ENCODE measurements at places on chromosomes 13 and 19.
A peak's percentile ranks its signal among the peaks of the same experiment; 100 is the strongest.

DNA sequence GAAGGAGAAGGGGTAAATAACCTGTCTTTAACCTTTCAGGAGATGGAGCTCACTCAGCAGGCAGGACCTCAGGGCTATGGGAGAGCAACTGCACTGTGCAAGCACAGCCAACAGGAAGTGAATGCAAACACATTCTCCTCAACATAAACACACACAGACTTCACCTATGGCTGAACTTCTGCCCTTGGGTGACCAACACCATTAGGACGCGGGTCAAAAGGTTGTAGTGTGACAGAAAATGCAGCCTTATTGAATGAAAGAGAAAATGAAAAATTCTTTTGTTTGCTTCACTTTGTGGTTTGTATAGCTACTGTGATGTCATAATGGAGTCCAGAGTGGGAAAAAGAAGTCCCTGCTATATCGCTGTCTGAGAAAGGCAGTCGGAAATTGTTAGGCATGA lies 323.0 kb downstream of the NDFIP2 start:
- no peak for DNase-seq

GRCh38 chr13:24112791-24113190 lies 47.7 kb upstream of the SPATA13 start:
- peak; percentile 67 for DNase-seq

GRCh38 chr19:45070861-45071544 lies 5.3 kb downstream of the ZNF296 start:
- DNase-seq = no peak

DNA sequence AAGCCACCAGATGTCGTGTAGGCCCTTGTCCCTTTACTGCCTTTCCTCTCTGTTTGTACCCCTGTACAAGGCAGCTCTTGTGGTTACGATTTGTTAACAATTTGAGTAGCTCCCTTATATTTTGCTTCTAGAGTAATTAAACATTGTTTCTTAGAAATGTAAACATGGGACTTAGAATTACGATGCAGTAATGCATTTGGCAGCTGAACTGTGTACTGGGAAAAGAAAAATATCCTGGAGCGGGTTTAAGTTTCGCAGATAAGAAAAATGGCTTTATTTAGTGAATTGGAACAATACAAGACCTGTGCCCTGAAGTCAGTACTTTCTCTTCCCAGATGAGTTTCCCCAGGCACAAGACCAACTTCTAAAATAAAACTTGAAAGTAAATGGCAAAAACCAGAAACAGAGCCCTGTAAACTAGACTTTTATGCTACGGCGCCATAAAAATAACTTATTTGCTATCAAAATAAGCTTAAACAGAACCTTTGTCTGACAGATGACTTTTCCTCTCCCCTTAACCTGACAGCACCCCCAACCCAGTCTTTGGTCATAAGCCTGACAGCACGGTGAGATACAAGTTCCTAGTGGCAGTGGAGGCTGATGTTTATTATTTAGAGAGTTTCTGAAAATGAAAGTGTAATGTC lies 63.0 kb downstream of the LRCH1 start:
- DNase-seq = no peak

DNA sequence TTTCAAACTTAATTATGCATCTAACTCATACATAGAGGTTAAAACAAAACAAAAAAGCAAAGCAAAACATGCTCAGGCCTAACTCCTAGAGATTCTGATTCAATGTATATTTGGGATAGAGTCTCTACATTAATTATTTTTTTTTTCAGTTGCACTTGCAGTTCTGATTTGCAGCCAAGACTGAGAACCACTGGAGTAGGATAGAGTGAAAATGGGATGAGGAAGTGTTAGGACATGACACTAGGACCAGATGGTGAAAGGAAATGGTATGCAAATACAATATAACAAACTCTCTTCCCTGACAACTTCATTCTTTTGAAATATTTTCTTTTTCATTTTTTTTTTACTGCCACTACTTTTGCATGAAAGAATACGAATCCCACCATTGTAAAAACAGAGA lies 1.8 kb downstream of the CCDC122 start:
- DNase-seq = no peak

DNA sequence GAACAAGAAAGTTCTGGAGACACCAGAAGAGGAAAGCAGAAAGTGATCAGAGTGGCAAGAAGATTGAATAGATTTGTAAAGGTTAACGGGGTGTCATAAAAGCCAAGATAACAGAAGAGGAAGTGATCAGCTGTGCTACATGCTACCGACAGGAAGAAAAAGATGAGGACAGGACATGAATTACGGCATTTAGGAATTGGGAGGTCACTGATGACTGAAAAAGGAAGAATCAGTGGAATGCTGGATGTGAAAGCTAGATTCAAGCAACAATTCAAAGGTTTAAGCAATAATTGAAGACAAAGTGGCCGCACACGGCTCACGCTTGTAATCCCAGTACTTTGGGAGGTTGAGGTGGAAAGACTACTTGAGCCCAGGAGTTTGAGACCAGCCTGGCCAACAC lies 15.1 kb downstream of the ZNF160 start:
- no peak for DNase-seq

DNA sequence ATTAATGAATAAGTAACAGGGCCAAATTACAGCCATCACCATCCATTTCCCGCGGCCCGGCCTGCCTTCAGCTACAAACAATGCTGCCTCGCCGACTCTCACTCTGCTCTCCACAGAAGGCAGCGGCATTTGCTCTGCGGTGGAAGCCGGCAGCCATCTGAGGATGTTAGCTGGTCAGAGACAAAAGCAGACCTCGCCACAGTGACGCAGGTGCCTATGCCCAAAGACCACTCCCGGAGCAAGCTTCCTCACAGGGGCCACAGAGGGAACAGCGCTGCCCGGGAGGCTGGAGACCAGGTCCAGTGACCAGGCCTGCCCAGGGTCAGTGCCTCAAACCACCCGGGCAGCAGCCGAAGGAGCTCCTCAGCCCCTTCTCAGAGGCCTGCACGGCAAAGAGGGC lies 16.4 kb downstream of the PEPD start:
- no peak for DNase-seq

DNA sequence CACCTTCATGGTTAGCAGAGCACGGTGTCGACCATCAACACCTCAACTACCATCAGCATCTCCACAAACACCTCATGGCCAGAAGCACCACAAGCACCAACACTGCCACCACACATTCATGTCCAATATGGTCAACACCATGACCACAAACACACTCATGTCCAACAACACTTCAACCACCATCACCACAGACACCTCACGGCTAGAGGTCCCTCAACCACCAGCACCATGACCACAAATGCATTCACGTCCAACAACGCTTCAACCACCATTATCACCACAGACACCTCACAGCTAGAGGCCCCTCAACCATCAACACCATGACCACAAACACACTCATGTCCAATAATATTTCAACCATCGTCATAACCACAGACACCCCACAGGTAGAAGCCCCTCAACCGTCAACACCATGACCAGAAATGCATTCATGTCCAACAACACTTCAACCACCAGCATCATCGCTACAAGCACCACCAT lies 10.2 kb downstream of the TRAPPC5 start:
- no peak for DNase-seq
